ENCODE measurements at places on chromosomes 16 and 17.

- no peak for DNase-seq
Measured at GRCh38 chr17:80860703-80861417, 130.8 kb upstream of the CHMP6 start.

- no peak for DNase-seq
Measured at GRCh38 chr16:50227120-50227519, 39.2 kb upstream of the ADCY7 start.

DNA sequence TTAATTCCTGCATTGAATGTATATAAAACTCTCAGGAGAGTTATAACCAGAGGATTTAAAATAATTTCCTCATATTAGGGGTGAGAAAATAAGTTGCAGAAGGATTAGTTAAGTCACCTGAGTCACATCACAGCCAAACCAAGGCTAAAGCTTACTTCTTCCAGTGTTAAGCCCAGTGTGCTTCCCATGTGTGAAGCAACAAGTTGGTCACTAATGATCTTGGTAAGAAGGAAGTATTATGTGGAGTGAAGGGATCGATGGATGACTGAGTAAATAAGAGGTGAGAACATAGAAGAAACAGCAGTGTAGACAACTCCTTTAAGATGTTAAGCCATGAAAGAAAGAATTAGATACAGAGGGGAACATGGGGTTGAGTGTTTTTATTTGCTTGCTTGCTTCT lies 20.6 kb downstream of the ESRP2 start:
- DNase-seq = no peak

DNA sequence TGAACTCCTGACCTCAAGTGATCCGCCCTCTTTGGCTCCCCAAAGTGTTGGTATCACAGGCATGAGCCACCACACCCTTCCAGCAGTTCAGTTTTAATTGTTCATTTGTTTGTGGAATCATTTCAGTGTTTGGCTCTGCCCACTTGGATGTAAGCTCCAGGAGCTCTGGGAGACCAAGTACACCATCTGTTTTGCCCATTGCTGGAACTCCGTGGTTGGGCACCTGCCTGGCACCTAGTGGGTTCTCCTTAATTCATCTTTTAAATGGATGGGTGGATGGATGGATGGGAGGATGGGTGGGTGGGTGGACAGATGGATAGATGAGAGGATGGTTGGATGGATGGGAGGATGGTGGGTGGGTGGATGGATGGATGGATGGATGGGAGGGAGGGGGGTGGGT lies 953 bp upstream of the NECAB2 start:
- DNase-seq = no peak

- no peak for DNase-seq
Measured at GRCh38 chr17:60724647-60725046, 47.0 kb downstream of the BCAS3 start.

GRCh38 chr17:20187049-20187448 lies 177.9 kb downstream of the SPECC1 start:
- no peak for DNase-seq

DNA sequence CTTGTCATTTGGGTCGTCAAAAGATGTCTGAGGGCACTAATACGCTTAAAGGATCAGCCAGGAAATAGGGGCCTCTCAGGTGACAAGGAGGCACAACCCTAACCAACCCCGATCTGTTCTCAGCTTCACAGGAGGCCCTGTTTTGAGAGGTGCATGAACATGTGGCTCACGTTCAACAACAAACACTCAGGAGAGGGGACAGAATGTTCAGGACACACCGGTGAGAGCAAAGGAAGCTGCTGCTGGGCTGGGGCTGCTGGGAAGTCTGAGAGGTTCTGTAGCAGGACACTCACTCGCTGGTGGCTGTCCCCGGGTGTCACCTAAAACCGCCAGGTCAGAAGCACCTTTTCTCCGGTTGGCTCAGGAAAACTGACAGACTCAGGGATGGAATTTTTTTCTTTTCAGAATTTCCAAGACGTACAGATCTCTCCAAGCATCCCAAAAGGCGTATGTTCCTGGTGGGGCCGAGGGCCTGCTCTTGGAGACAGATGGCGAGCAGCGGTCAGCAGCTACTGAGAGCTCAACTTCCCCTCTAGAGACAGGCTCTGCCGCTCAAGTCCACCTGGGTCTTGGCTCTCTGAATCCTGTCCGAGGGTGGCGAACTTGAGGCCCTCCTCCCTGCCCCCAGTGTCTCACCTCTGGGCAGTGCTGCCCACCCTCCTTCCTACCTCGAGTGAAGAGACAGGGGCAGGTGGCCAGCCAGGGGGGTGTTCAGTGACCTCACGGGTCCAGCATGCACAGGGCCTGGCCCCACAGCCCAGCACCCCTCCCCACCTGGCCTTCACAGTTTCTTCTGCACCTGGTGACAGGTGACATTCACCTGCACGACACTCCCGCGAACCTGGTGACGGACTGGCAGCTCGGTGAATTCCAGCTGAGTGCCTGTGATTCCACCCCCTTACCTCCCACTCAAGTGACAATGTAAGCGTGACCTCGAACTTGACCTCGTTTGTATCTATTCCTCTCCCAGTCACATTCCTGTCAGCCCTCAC lies 22.9 kb downstream of the CLUH start:
- DNase-seq = peak; percentile 30
